ENCODE measurements at places on chromosomes 5 and 9.

DNA sequence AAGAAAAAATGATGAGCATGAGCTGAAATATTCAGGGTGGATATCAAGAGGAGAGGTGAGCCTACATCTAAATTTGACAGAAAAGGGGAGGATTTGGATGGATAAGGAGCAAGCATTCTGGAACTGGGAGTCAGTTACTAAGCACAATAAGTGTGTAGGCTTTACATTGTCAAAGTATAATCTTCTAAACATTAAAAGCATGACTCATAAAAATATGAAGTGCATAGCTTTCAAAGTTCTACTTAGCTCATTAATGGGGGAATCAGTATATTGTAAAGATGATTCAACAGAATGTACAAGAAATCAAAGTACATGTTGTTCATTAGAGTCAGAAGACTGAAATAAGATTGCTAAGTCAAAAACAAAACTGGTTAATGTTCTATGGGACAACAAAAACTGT lies 248.0 kb upstream of the GAS1 start:
- DNase-seq: no peak

GRCh38 chr5:141691286-141691866 lies 9.3 kb upstream of the ARAP3 start:
- DNase-seq: no peak

- no peak for DNase-seq
Observed at GRCh38 chr5:135651156-135651555, 72.4 kb upstream of the CXCL14 start.

GRCh38 chr5:111783537-111783936 lies 26.5 kb upstream of the NREP start:
- DNase-seq: no peak

- DNase-seq: no peak
Observed at GRCh38 chr9:96494215-96494800, 44.3 kb downstream of the HABP4 start.

GRCh38 chr9:3807601-3808000 lies 281.8 kb upstream of the RFX3 start:
- DNase-seq: no peak

DNA sequence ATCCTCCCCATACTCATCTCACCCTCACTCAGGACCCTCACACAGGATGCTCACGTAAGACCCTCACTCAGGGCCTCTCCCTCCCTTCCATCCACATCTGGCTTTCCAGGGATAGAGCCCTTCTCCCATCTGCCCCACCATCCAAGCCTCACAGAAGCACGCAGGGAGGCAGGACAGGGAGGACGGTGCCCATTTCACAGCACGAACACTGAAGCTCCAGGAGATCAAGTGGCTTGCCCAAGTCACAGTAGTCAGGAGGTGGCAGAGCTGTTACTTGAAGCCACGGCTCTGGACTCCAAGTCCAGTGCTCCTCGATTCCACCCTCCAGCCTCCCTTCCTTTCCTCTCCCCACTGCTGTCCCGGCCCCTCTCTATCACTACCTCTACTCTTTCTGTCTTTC lies 21.7 kb downstream of the DNM1 start:
- no peak for DNase-seq

DNA sequence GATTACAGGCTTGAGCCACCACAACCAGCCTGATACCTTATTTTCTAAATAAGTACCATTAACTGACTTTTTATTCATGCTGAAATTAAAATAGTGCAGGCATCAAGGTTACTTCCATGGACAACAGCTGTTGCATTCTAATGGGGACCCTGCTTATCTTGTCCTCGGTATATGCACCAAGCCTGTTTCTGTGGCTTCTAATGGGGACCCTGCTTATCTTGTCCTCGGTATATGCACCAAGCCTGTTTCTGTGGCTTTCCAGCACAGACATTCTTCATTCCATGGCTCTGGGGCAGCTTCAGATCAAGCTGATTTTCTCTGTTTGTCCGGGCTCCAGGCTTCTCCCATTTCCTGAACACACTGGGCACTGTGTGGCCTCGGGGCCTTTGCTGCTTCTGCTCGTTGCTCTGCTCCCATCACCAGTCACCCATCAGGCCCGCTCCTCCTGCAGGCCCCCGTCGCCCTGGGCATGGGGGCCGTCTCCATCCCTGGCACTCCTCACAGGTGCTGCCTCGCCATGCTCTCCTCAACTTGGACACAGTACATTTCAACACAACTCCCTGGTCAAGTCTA lies 30.7 kb downstream of the ZNF354A start:
- no peak for DNase-seq

GRCh38 chr9:123326662-123327093 lies 29.3 kb upstream of the CRB2 start:
- DNase-seq: no peak

DNA sequence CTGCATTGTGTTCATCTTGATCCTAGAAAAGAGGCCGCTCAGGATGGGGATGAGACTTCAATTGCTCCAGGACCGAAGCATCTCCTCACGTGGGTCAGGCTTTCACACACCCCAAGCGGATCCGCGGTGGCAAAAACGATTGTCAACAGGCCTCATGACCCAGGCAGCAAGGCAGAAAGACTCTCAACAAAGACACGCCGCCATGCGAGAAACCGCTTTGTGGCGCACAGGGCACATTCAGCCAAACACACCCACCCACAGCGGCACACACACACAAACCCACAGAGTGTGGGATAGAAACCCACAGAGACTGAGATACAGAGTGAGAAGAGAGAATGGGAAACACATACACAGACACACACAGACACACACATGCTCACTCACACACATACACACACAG lies 483.4 kb downstream of the SPATA31A7 start:
- no peak for DNase-seq

GRCh38 chr5:148909766-148910165 lies 83.4 kb downstream of the ADRB2 start:
- no peak for DNase-seq

DNA sequence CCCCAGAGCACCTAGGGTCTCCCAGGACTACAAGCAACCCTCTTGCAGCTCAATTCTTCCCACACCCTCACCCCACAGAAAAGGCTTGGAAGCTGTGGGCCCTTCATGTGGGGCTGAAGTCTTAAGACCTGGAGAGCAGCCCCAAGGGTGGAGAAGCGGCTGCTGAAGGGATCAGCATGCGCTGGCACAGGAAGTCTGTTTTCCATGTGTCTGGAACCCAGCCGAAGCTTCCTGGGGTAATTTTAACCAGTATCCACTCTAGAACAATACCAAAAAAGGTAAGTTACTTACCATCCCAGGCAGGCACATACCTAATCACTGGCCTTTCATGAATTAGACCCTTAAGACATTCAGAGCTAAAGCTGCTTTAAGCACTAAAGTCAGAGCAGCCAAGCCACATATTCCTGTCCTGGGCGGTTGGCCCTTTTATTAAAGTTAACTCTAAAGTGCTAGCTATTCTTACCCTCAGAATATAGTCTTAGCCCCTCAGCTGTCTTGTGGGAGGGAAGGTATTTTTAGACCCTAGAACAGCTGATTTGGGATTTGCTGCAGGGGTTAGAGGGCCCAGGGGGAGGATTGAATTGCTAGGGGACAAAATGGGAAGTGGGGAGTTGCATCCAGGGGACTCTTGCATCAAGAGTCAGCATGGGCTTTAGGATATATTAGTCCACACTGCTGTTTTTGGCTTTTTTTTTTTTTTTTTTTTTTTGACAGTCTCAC lies 6.9 kb downstream of the IL17B start:
- DNase-seq: no peak

DNA sequence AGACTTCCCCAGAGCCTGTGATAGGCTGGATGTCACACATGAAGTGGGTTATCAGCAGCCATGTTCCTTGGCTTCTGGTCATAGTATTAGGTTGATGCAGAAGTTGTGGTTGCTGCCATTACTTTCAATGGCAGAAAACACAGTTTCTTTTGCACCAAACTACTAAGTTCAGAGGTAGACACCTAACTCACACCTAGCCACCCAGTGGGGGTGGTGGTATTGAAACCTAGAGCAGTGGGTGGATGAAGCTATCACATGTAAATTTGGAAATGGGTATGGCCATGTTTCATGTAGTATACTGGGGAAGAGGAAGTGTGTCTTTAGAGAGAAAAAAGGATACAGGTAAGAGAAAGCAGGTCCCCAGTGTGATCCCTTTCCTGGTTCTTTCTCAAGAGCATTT lies 347.9 kb upstream of the SEMA6A start:
- DNase-seq: no peak

Measured in stimulated activated CD4-positive, alpha-beta T cell treated with anti-CD3 and anti-CD28 coated beads, Interleukin-2, amount 100 ng/mL, for 24 hours (primary cell).